ENCODE measurements at places on chromosomes 7 and 10. TPM values are rescaled to one million over a fixed set of nuclear protein-coding genes. Genes with fewer than 3 reads are reported as not detected.

DNA sequence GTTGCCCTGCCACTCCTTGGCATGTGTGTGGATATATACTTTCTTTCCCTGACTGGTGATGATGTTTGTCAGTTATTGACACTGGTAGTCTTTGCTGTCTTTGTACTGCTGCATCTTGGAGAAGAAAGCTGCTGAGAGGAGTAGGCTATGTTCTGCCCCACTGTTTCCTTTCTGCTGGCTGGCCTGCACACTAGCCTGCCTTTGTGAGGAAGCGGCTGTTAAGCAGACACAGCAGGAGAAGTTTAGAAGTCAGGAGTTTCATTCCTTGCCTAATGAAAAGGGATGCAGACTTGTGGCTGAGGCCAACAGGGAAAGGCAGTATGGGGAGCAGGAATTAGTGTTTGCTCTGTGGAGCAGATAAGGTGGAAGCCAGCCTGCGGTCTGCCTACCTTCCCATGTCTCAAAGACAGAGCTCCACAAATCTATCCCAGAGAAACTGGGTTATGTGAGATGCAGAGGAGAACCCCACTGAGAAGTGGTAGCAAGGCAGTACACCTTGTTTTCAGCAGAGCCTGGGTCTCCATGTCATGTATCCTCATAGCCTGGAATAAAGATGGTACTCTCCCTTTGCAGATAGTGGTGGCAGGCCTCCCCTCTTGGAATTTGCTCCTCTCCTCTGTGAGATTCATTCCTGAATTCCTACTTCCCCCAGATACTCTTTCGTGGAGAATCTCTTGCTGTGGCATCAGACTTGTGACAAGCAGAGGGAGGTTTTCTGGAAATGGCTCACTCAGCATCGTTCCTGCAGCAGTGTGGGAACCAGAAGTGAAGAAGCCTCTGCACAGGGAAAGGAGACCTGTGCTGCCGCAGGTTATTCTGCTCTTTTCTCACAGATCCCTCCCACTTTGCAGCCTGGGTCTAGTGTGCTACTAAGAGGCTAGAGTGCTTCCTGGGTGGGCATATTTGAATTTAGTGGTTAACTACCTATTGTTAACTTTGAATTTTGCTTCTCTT, 130.2 kb downstream of the LRRC4 start:
- DNase-seq: peak; percentile 70

- DNase-seq: no peak
Measured at GRCh38 chr7:24741679-24742505, 15.4 kb downstream of the GSDME start.

DNA sequence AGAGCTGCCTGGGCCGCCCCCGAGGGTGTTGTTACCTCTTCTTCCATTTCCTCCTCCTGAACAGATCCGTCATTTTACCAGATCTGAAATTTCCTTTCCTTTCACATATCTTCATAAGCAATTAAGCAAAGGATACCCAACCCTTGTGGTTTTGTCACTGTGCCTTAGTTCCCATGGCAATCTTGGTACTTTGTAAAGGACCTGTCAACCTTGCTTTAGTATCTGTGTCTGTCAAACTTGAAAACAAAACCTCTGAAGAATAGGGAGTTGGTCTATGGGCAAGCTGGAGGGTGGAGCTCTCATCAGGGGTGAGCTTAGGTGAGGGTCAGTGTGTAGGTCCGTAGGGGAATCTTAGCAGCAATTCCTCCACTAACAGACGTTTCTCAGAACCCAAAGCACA, 25.4 kb upstream of the CCDC3 start:
- DNase-seq: no peak

- DNase-seq: no peak
Measured at GRCh38 chr10:65123120-65123519, 1601.9 kb downstream of the REEP3 start.

- no peak for DNase-seq
Measured at GRCh38 chr7:105448181-105448580, 59.5 kb upstream of the SRPK2 start.

GRCh38 chr7:111787741-111788140, 225.4 kb upstream of the IMMP2L start:
- no peak for DNase-seq

Gene VSTM4
- 1.2 TPM for total RNA-seq

- DNase-seq: no peak
Measured at GRCh38 chr7:114787556-114787955, 134.3 kb upstream of the MDFIC start.

DNA sequence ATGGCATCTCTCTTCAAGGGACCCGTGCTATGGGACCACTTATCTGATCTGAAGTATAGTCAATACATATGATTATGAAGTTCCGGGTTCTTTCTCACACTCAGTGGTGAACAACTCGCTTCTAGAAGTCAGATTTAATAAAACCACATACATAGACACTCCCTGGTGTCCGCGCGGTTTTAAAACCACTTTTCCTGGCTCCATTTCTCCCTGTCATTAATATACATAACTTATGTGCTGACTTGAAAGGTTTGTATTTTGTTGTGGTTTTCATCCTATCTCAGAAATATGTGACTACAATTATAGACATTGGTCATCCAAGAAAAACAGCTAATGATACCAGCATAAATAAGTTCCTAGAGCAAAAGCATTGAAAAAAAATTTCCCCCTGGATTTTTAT, 34.0 kb downstream of the SVIL start:
- DNase-seq: no peak

DNA sequence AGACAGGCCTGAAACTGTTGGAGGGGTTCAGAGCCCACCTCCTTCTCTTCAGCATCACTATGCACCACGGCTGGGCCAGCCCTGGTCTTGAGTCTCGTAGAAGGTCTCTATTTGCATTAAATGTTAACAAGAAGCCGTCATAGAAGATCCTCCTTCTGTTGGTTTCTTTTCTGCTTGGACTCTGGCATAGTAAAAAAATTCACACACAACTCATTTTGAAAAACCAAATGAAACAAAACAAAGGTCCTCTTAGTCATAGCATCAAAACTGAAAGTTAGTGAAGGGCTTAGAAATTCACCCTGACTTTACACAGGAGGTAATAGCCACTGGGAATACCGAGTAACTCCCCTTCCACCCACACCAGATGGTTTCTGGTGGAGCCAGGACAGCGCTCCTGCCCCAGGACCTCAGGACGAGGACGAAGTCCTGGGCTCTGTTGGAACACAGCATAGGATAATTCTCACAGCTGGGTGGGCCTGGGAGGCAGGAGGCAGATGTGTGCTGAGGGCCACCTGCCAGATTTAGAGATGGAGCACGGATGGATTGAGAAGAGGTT, 248.4 kb upstream of the KLF6 start:
- DNase-seq: no peak

- no peak for DNase-seq
Measured at GRCh38 chr10:131838966-131839742, 61.7 kb upstream of the PPP2R2D start.

DNA sequence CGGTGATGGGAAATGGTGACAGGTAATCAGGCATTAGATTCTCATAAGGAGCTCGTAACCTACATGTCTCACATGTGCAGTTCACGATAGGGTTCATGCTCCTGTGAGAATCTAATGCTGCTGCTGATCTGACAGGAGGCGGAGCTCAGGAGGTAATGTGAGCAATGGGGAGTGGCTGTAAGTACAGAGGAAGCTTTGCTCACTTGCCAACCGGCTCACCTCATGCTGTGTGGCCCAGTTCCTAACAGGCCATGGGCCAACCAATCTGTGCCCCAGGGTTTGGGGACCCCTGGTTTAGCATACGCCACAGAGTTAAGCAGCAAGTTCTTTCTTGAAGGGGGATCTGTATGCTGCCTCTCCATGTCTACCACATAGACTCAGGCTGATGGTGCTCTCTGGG, 133.1 kb downstream of the IQUB start:
- DNase-seq: no peak

Gene GIMAP8
- not detected for total RNA-seq

DNA sequence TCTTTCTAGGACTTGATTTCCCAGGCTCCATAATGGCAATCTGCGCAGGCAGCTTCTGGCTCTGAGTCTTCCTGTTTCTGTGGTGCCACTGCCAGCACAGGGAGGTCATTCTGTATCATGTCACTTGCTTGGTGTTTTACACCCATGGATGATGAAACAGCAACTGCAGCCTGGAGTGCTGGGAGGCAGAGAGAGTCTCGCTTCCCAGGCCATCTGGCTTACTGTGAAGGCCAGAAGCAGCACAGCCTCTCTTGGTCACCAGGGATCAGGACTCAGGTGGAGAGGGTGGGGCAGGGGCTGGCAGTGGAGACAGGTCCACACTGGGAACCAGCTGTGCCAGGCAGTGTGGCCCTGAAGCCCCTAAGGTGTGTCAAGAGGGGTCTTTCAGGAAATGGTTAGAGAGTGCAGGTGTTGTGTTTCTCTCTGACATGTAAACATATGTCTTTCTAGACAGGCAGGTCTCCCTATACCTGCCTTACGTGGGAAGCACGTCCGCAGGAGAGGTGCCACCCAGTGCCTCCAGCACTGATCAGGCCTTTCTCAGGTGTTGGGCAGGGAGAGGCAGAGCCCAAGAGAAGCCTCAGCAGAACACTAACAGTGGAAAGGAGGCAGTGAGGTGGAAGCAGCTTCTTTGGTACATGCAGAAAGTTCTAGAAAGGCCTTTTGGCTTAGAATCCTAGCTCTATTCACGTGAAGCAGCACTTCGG, 71.4 kb downstream of the INSIG1 start:
- DNase-seq: no peak

DNA sequence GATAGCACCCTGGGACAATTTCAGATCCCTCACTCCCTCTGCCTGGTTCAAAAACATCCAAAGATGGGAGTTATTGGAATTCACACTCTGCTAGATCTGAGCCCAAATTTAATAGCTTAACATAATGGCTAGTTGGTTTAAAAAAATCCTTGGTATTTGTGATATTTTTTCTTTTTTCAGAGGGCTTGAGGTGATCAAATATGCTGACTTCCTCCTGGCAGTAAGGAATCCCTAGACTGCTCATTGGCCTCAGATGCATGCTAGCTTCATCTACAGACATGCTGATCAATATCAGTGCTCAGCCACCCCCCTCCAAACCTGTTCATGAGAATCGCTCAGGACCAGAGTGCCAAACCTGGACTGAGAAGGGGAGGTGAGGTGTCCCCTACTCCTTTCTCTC, 74.7 kb upstream of the PLPP4 start:
- DNase-seq: no peak

DNA sequence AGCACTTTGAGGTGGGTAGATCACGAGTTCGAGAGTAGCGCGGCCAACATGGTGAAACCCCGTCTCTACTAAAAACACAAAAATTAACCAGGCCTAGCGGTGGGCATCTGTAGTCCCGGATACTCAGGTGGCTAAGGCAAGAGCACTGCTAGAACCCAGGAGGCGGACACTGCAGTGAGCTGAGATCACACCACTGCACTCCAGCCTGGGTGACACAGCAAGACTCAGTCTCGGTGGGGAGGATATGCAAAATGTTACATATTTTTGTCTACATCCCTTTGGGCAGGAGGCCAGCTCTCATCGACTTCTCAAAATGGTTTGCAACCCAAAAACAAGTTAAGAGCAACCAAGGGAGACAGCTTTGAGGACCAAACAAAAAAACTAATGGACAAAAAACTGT, 8.2 kb downstream of the ATE1 start:
- DNase-seq: no peak

DNA sequence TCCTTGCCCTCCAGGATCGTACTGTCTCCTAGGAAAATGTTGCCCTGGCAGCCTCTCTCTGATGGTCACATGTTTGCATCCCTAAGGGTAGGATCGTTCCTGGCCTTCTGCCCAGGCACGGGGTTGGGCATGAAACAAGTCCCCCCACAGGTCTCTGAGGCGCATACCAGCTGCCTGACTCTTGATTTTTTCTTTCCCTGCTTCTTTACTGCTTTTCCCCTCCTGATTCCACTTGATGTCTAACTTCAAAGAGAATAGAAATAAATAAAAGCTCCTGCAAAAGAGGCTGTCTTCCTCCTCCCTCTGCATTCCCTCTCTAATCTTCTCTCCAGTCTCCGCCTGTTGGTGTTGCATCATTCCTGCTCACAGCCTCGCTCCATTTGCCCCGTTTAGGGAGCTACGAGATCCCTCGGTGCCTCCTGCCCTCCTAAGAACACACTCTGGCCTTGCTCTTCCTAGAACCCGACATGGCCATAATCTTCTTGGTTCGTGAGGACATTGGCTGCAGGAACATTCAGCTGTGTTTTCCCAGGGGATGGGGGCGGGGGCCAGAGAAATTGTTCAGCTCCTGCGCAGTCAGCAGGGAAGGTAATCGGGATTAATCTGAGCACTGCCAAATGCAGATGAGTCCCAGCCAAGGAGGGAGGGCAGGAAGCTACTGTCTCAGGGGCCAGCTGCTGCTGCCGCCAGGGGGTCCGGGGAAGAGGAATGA, 26.0 kb downstream of the LEP start:
- DNase-seq: peak; percentile 73

Gene TMEM243
- total RNA-seq: 21.0 TPM

DNA sequence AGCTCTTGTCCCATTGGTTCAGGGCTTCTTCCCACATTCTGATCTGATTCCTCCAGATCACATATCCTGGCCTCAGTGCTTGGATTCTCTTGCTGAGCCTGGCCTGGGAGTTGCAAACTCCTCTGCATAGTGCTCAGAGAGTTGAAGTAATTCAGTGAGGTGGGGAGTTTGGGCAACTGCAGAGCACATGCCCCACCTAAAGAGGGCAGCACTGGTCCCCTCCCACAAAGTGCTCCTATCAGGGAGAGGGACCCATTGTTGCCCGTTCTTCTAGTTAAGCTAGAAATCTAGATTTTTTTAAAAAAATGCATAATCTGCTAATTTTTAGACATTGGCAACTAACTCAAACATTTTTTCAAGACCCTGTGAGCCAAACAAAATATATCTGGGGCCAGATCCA, 45.1 kb downstream of the CHN2 start:
- peak; percentile 9 for DNase-seq

GRCh38 chr10:57706016-57706415, 561.7 kb downstream of the IPMK start:
- DNase-seq: no peak

Gene SPACDR
- 0.71 TPM for total RNA-seq

Gene FAM25C
- not detected for total RNA-seq

DNA sequence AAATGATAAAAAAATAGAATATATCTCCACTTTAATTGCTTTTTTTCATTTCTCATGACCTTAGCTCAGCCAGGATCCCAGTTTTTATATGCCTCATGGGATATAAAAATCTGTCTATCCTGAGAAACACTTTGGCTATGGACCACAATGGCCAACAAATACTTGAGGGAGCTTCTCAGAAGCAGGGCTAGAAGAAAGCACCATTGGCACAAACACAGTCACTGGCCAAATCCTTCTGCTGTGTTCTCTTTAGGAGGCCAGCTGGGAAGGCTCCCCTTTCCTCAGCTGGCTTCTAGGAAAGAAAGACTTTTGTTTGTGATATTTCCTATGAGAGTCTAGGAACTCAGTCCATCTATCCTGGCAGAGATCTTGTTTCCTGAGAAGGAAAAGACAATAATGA, 856.2 kb upstream of the GHITM start:
- no peak for DNase-seq

Gene GIMAP4
- total RNA-seq: not detected

Gene SCART1
- total RNA-seq: 0.49 TPM

Gene POU6F2
- 4.0 TPM for total RNA-seq

DNA sequence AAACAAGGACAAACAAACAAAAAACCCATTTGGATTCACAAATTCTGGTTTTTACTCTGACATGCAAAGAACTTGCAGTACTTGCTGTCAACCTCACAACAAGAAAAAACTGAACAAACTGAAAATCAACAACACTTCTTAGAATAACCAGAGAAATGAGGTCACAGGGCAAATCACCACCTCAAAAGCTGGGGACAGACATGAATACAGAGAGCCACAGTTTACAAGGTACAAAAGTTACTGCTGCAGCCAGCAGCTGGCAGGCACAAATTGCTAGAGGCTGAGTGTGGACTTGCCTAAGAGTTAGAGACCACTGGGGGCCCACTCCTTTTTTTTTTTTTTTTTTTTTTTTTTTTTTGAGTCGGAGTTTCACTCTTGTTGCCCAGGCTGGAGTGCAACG, 15.0 kb upstream of the RNF32 start:
- no peak for DNase-seq

Gene CPA2
- 0.65 TPM for total RNA-seq

Gene ATXN7L1
- 8.6 TPM for total RNA-seq
